Epithelial cell of proximal tubule (primary cell): ENCODE measurements at places on chromosomes 3 and 15. TPM values are rescaled to one million over a fixed set of nuclear protein-coding genes. Genes with fewer than 3 reads are reported as not detected.

DNA sequence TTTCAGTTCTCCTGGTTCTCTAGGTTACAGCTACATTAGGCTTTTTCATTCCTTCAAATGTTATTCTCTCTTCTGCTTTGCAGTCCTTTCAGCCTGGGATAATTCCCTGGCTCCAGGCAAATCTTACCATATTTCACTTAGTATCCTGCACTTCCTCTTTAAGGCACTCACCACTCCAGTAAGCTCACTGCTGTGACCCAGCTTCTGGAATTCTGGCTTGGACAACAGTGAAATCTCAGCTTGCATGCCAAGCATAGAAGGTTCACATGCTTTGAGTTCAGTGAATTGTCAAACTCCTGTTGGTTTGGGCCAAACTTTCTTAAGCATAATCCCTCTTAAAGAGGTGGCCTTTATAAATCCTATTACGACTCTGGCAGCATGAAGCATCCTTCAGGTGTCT, 69.4 kb downstream of the SCN10A start:
- DNase-seq = no peak

GRCh38 chr15:27820232-27820631, 278.9 kb downstream of the OCA2 start:
- no peak for DNase-seq

DNA sequence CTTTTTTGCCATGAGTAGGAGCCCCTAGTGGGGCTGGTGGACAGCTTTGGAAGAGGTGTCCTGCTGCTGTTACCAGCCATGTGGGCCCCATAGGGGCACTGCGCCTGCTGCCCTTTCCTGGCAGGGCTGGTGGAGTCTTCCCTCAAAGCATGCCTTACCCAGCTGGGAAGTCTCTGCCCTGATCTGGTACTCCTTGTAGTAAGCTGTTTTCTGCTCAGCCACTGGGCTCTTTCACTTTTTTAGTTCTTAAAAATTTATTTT, 26.2 kb downstream of the HMCES start:
- no peak for DNase-seq

- no peak for DNase-seq
Observed at GRCh38 chr15:69414701-69415167, 585 bp downstream of the KIF23 start.

DNA sequence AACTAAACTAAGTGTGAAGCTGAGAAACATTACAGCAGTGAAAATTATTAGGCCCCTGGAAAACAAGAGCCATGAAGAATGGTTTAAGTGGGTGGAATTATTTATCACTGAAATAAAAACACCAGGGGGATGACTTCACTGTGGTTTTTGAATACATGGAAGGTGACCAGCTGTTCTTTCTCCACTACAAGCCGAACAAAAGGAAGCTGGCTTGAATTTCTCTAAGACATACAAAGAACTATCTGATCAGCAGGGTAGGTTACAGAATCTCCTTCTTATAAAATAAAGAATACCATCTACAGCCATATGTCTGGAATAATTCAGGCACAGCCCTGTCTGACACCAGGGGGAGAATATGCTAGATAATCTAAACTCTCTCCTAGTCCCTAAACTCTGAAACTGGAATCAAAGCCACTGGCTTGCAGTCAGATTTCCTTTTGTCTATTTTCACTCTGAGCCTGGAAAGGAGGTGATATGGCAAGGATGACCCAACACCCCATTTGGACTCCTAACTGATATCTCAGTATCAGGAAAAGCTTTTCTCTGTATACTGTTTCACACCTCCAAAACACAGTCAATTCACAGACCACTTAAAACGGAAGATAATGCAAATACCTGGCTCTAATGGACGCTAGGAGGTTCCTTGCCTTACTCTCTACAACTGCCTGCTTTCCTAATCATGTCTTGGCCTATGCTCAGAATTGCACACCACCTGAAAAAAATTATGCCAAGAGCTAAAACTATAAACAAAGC, 31.2 kb downstream of the SPATA12 start:
- DNase-seq = no peak

GRCh38 chr3:194139814-194140391, 4.0 kb downstream of the HES1 start:
- DNase-seq = no peak

DNA sequence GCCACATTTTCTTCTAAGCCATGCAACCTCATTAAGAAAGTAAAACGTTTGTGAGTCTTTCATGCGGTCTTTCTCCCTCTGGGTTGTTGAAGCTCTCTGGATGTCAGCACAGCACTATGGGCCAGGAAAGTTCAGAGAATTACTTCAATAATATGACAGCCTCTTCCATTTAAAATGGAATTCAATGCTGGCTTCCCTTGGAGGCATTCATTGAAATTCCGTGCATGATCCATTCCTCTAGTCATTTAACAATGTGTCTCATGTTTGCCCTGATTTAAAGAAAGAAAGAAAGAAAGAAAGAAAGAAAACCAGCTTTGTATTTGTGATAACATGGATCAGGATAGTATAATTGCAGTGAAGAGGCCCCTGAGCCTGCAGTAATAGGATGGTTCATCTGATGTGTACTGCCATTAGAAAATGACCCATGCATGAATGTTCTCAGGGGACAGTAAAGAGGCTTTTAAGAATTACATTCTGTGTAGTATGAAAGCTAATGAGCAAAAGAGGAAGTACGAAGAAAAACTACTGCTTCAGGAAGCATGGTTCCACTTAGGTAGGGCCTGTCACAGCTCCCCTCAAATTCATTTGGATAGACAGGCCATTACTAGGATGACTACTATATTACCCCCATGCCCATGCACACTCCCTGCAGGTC, 146.0 kb downstream of the ARPP21 start:
- no peak for DNase-seq

GRCh38 chr3:71050538-71051258, 532.8 kb downstream of the FOXP1 start:
- DNase-seq = no peak

GRCh38 chr3:108407886-108408285, 102.5 kb downstream of the MYH15 start:
- no peak for DNase-seq

DNA sequence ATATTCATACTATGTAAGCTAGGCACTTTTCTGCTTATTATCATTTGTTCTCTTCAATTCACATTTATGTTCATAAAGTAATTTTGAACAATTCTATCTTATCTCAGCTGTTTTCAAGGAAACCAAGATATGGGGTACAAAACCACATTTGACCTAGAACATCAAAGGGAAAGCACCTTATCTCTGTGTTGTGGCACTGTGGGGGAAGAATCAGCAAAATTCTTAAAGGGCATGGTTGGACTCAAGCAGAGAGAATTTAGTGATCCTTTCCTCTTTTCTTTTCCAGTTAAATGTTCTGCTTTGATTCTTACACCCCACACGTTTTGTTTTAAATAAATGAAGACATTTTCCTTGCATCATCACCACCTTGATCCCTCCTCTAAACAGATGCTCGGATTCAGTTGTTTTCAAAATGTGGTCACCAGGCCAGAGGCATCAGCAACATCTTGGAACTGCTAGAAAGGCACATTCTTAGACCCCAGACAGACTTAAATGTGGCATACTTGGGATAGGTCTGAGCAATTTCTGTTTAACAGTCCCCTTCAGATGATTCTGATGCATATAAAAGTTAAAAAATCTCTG, 128.4 kb upstream of the TP63 start:
- no peak for DNase-seq

The STX19 gene
- total RNA-seq = not detected in 2 replicates
